Hematopoietic multipotent progenitor cell treated with erythropoietin and hydrocortisone succinate and interleukin-3 and kit ligand, for 17 days (in vitro differentiated cells): ENCODE measurements at places on chromosomes 3 and 15.

DNA sequence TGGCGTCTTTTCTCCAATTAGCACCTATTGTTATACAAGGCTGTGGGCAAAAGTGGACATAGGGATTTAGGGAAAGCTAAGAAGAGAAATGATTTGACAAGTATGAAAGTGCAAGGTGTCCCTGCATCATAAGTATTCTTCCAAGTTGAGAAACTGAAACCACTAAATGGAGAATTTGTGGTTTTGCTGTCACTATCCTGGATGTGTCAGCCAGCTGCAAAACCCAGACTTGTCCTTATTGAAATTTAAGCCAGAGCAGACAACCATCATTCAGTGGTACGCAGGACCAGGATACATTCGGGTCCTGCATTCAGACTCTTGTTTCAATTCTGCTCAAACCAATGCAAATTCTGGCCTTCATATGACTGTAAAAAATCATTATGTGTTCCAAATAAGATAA lies 384.8 kb upstream of the TGFBR2 start:
- no peak for DNase-seq

DNA sequence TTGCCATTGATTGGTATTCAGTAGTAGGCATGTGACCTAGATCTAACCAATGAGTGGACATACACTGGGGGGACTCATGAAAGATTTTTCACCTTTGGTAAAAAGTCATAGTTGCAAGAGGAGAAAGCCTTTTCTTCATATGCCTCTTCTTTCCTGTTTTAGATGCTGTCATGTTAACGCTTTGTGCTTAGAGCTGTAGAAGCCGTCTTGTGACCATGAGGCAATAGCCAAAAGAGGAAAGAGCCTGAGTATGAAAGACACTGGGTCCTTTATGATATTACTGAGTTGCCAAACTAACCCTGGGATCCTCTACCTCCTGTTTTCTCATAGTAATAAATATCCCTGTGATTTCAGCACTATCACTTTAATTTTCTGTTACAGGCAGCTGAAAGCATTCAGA lies 396.0 kb downstream of the FHIT start:
- no peak for DNase-seq

GRCh38 chr3:180467177-180467576 lies 134.8 kb upstream of the TTC14 start:
- DNase-seq, result no peak

- no peak for DNase-seq
These were observed 136.0 kb upstream of the PTPRG start for GRCh38 chr3:61425356-61425755.

DNA sequence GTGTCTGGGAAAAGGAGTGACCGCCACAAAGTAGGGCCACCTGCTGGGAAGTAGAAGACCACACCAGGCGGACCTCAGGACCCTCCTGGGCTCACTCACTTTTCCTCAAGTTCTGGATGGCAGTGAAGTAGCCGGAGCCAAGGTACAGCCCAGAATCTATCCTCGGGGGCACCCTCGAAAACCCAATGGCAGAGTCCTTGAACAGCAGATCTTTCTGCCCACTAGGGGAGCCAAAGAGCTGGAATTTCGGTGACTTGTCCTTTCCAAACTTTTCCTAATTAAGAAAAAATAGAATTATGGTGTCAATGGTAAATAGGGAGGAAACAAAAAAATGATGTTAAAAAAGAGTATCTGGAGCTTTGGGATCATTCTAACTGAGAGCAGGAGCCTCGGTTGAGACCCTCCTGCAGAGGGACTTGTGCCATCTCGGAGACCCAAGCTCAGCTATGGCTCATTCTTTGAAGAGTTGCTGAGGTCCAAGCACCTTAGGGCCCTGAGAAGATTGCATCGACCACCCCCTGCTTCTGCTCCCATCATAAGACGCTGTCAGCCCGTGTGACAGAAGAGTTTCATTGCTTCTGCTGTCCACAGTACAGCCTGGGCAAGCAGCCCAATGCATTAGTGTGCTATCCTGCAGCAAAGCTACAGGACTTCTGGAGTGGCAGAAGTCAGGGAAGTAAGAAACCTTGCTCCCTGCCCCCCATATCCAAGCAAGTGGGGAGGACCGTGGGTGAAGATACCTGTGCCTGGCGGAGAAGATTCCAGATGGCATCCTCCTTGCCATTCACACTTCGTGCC lies 14.8 kb downstream of the LTF start:
- peak; percentile 48 for DNase-seq

DNA sequence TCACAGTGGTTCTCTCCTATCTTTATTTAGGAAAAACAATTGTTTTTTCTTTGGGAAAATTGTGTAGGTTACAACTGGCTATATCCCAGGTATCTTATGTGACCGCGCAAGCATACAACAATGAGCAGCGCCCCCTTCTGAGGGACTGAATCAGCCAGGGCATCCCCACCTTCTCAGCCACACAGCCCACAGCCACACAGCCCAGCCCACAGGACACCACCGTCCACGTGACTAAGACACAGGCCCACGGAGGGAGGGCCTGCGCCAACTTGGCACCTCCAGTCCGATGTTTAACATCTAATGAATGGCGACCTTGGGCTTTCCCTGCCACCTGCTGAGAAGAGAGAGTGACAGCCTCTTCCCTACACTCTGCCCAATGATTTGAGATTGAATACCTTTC lies 68.1 kb downstream of the ATP10A start:
- no peak for DNase-seq

- no peak for DNase-seq
These were observed 74.8 kb downstream of the STXBP5L start for GRCh38 chr3:120982608-120983320.

DNA sequence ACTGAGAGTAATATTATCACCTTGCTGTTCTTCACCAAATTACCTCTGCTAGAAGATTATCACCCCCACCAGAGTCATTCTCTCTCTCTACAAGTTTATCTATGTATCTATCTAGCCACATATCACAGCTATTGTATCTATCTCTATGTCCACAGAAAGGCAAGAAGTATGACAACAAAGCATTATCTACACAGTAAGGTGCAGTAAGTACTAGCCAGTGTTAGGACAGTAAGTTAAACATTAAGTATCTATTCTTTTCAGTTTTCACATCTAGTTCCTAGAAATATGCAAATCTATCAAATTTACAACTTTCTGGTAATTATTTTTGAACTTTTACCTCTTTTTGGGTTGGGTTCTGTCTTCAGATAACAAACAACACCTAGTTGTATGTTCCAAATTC lies 26.5 kb upstream of the XXYLT1 start:
- DNase-seq, result no peak

DNA sequence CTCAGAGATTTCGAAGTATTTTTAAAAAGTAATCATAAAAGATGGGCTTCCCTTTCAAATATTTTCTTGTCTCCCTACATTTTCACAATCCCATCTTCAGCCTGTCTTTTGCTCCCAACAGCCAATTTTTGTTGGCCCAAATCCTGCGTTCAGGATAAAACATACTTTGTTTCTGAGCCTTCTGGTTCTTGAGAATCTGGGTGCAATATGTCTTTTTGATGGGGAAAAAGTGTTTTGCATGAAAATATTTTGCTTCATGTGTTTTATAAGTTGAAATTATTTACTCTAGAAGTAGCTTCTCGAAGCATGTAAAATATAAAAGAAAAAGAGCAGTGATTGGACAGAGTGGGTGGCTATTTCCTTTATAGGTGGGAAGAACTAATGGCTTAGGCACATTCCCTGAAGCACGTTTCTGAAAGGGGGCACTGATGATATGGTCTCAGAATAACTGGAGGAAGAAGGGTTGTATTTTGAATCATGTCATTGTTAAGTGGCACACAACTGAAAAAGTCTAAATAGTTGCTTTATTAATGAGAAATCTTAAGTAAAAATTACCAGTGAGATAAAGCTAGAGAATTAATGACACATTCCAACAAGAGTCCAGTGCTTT lies 3.9 kb downstream of the UNC13C start:
- no peak for DNase-seq

DNA sequence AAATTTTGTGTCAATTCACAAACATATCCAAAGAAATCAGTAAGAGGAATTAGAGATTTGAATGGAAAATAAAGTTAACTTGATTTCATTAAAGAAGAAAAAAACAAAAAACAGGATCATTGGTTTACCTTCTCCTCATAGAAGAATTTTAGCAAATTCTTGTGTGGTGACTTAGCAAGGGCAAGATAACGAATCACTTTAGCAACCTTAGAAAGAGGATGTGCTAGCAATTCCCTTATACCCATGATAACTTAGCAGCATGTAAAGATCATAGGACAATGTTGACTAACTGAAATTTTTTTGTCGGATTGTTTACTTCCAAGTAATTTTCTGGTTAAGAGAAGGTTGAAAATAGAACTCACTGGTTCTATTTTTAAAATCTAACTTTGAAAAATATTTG lies 609.3 kb downstream of the GBE1 start:
- DNase-seq, result no peak

DNA sequence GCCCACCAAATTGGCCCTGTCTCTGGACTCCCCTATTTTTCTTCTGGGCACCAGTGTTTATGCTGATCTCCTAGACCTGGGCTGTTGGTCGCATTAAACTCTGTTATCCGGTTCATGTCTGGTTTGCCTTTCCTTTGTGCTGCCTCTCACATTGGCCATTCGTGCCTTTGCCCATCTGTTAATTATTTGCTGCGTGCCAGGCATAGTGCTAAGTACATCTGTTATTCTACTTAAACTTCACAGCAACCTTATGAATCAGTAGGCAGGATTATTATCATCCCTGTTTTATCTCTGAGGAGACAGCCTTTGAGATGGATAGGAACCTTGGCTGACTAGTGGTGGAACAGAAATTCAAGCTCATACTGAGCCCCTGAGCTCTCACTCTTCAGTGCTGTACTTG lies 76.0 kb downstream of the THSD4 start:
- DNase-seq, result no peak

DNA sequence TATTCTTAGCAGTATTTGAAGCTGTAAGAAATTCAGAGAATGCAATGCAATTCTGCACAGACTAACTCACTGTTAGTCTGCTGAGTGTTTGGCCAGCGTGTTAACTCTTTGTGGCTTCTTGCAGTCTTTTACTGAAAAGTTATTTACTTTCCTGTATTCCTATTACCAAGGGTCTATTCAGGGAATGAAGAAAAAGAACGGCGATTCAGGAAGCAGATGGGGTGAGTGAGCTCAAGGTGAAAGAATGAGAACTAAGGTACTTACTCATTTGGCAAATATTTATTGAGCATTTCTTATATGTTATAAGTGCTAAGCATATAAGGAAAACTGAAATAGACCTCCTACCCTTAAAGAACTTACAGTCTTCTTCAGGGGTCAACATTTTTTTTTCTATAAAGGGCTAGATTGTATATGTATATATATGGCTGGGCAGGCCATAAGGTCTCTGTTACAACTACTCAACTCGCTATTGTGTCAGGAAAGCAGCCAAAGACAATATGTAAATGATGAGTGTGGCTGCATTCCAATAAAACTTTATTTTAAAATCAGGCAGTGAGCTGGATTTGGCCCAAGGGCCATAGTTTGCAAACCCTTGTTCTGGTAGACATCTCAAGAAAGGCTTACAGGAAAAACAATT lies 271.9 kb upstream of the GADL1 start:
- no peak for DNase-seq
